ENCODE measurements at places on chromosomes 1 and 21.

GRCh38 chr1:155940993-155941844 is at the start of gene RXFP4:
Gene RXFP4 (plus strand): TSS chr1:155941638. CDS start chr1:155941710, 72 bp downstream.
- no peak for DNase-seq

DNA sequence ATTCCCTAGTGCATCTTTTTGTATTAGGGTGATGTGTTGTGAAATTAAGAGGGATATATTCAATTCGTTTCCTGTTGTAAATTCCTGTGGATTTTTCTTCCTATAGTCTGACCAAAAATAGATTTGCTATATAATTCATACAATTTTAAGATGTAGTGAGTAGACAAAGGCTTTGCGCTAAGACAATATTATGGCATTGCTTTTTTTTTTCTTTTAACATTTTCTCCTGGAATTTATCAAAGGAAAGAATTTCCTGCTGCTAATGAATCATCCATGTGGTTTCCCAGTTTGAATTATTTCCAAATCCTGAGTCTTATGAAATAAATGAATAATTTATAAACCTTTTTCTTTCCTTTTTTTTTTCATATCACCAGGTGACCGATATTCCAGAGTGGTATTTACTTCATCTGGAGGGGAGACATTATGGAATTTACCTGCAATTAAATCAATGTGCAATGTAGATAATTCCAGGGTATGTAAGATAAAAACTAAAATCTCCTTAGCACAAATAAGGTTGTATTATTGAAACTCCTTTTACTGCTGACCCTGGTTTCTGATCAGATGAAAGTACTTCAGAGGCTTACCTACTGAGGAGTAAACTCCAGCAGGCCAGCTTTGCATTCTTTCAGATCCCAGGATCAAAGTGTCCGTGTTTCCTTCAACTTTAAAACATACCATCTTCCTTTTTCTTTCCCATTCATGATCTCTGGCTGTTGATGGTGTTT is 148.4 kb downstream of the TLR5 start:
- no peak for DNase-seq

DNA sequence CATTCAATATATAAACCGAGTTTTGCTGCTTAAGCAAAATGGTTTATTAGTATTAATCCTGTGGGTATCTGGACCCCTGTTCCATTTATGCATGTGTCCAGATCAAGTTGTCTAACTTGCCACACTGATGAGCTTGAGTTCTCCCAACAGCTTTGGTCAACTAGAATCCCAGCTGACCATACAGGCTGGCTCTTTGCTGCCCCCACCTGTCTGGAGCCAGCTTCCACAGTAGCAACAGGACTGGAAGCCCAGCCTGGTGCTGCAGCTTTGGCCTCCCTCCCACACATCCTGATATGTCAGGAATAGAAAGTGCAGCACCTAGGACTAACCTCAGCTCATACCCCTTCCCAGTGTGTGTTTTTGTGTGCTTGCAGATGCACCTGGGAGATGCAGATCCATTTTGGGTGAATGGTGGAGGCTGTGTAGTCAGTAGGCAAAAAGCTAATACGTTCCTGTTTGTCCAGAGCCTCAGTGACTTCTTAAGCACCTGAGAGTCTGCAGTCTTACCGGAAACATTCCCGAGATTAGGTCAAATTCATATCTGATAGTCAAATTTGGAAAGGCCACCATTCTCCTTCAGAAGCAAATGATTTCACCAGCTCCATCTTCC is 40.9 kb upstream of the BEND5 start:
- DNase-seq: no peak

GRCh38 chr1:169565335-169566271 is 20.7 kb downstream of the F5 start:
- DNase-seq: no peak

GRCh38 chr1:40383488-40384412 is 10.2 kb downstream of the SMAP2 start:
- no peak for DNase-seq

GRCh38 chr1:39977202-39977601 is 22.3 kb downstream of the MFSD2A start:
- DNase-seq: no peak

All from activated T-helper 1 cell treated with anti-CD3 and anti-CD28 coated beads, Interleukin-2, amount 50 U/mL, for 16 hours (primary cell).